Naive thymus-derived CD4-positive, alpha-beta T cell (primary cell): ENCODE measurements at places on chromosomes 13 and 19.
A peak's percentile ranks its signal among the peaks of the same experiment; 100 is the strongest.

- DNase-seq: no peak
Measured at GRCh38 chr13:43908156-43909126, 28.7 kb downstream of the LACC1 start.

DNA sequence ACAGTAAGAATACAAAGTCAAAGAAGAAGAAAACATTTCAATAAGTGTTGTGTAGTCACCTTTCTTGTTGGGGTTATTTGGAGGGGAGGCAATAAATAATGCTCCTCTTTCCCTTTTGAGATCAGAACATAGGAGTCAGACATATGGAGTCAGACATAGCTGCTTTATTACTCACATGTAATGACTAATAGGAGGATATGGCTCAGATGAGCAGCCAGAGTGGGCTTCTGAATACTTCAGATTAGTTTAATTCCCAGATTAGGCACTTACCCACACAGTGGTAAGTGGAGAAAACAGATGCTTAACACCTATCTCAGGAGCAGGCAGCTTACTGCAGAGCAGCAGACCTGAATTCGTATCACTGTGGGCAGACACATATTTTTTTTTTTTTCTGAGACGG is 31.7 kb upstream of the C1QTNF9B start:
- no peak for DNase-seq

DNA sequence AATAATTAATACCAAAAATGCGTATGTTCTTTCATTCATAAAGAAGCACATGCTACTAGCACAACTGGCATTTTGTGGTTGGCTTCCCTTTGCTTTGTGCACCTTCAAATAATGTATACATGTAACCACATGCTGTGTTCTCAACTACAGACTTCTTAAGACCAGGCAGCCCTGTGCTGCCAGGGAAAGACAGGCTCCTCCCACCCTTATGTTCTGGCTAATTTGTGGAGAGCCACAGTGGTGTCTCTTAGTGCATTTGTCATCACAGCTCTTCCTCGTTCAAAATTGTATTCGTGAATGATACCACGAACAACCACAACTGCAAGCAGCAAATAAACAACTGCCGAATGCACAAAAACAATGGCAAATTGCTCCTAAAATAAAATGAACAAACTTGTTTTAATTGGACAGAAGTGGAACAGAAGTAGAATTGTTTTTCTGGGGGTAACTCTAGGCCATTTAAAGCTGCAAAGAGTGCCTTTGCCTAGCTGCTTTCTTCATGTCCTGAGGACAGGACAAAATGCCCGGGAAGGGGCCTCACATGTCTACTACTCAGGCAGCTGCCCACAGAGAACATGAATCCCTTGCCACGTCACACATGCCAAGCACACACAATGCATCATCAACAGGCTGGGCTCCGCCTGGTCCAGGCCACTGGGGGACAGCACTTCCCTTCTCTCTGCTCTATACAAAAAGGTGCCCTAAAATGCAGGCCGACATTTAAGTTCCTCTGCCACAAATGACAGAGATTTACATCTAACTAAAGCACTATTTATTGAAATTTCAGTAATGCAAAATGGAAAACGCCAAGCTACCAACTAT is 21.7 kb downstream of the IRS2 start:
- peak; percentile 27 for DNase-seq

GRCh38 chr19:46733690-46734292 is 12.1 kb upstream of the FKRP start:
- DNase-seq: no peak

DNA sequence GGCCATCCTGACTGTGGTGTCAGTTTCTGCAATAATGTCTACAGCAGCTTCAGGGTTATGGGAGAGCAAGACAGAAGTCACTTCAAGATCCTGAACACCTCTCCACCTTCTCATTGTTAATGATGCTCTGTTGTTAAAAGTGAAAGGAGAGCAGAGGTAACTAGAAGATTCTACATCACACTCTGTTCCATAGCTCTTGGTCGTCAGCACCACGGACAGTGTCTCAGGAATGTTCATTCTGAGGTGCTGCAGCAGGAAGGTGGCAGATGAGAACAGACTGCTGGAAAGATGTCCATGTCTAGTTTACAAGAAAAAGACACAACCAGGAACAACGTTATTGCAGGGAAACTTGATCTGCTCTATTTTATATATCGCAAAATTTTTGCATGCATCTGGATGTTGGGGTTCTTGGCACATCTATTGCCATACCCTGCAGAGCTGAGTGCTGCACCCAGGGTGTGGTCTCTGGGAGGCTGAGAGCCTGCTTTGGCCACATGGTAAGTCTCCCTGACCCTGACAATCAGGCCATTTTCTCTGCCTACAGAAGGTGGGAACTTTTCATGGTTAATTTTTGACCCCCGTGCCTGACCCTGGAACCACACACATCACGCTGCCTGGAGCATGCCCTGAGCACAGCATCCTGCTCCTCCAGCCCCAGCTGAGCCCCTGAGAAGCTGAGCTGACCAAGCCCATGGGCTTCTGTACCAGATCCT is 12.7 kb downstream of the CEACAM21 start:
- DNase-seq: no peak
